ENCODE measurements at places on chromosomes 2 and 18.

DNA sequence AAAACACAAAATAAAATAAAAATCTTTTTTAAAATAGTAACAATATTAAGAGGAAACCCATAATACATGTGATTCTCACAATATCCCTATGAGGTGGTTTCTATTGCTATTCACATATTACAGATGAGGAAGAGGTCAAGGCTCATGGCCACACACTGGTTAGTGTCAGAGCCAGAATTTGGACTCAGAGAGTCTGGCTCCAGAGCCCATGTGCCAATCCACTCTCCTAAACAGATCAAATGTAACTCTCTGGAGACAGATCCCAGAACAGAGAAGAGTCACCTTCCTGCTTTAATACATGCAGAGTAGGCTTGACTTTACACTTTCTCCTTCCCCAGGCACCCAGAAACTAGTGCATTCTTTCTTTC, 10.1 kb upstream of the SLC11A1 start:
- DNase-seq = no peak

GRCh38 chr2:101762451-101763171, 65.1 kb downstream of the MAP4K4 start:
- no peak for DNase-seq

DNA sequence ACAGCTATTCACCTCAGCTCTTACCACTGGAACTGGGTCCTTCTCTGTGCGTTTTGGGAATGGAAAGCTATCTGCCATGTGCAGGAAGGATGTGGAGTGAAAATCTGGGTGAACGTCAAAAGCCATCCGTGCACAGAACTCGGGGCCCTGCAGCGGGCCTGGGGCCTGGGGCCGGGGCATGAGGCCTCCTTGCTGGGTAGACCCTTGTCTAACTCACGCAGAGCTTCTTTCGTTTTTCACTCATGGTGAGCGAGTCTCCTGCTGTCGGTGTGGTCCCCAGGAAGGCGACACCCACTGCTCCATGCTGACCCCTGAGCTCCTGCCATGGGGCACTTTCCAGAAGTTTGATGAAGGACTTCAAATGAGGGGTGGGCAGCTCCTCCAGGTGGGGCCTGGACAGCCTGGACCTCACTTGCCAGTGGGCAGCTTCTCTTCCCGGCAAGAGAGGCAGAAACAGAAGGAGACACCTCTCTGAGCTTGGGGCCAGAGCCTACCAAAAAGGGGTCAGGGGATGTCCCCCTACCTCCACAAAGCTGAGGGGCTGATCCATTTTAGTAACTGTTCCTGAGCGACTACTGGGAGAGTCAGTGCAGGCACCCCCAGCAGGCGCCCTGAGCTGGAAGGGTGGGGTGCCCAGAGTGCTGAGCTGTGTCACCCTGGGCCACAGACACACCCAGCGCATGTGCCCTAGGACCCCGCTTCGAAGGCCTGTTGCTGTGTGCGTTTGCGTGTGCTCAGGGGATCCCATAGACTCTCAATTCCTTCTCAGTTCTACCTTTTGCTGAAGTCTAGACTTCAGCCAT, 117.7 kb upstream of the HDAC4 start:
- DNase-seq = no peak

GRCh38 chr2:239300871-239301735, 99.7 kb downstream of the HDAC4 start:
- DNase-seq = no peak

DNA sequence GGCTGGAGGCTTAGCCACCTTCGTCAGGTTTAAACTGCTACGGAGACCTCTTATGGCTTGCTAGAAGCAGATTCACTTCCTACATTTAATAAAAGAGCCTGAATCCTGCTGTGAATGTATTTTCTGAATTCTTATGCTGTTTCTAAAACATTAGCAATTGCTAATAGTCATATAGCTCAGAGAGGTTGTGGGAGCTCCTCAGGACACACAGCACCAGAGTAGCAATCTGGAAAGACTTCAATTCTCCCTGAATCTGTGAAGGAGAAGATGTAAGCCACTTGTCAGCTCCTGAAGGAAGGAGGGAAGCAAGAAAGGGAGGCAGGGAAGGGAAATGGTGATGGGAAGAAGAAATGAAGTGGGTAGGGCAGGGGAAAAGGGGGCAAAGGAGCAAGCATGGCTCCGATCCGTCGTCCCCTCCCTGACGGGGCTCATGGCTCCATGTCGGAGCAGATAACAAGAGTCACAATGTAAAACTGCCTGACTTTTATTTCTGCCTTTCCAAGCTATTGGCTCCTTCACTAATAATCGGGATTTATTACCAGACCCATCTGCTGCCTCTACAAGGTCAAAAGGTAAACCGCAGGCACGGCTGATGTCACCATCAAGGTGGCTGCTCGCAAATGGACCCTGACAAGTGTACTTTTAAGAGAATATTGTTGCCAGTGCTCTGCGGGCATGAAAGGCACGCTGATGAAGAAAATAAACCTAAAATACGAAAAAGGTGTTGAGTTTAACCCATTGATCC, 656.0 kb upstream of the SALL3 start:
- no peak for DNase-seq

DNA sequence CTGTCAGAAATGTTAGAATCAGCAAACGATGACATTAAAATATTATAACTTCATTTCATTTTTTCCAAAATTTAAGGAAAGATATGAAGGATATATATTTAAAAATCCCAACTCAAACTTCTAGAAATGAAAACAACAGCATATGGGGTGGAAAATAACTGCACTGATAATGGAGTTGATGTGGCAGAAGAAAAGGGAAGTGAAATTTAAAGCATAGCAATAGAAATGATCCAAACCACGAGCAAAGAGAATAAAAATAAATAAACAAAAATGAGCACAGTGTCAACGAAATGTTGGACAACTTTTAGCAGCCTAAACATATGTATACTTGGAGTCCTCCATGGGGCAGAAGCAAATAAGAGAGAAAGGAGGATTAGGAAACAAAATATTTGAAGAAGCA, 280.2 kb downstream of the KCNJ3 start:
- DNase-seq = no peak

GRCh38 chr2:217415316-217415715, 555.5 kb upstream of the TNP1 start:
- no peak for DNase-seq

- DNase-seq = no peak
Measured at GRCh38 chr2:44487052-44487451, 125.3 kb downstream of the CAMKMT start.

DNA sequence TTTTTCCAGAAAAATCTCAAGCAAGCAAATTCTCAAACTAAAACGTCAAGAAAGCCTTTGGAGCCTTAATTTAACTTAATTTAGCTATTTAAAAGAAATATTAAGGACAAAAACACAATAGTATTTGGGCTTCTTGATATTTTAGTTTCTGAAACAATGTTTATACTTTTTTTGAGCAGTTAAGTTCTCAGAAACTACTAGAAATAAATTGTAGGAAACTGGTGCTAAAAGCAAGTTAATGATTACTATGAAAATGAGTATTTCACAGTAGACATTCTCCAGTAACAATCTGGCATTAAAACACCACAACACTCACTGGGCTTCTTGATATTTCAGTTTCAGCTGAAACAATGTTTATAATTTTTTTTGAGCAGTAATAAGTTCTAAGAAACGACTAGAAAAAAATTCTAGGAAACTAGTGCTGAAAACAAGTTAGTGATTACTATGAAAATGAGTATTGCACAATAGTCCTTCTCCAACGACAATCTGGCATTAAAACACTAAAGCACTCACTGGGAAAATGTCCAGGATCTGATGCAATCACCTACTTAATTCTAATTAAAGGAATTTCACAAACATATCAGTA, 45.1 kb downstream of the TRAK2 start:
- peak; percentile 87 for DNase-seq

GRCh38 chr2:101883860-101884259, 107.9 kb upstream of the IL1R2 start:
- DNase-seq = peak; percentile 62

- DNase-seq = no peak
Measured at GRCh38 chr2:79620679-79621078, 107.8 kb downstream of the CTNNA2 start.

GRCh38 chr2:26575836-26576564, 65.2 kb downstream of the CIB4 start:
- DNase-seq = no peak

- no peak for DNase-seq
Measured at GRCh38 chr2:49045083-49045482, 109.2 kb downstream of the FSHR start.

DNA sequence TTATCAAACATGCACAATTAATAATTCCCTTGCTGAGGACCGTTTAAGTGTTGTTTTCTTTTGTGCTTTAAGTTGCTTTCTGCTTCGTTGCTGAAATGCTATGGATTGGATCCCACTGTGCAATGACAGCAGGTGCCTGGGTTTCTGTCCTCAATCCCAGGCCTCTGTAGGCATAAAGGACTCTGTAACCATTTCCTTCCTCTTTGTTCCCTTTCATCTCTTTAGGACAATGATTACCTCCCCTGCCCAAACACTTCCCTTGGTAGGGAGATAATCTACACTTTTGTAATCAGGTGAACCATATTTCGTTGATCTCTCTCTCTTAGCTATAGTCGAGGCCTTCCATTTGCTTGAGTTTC, 58.6 kb upstream of the LYPD6B start:
- DNase-seq = no peak

DNA sequence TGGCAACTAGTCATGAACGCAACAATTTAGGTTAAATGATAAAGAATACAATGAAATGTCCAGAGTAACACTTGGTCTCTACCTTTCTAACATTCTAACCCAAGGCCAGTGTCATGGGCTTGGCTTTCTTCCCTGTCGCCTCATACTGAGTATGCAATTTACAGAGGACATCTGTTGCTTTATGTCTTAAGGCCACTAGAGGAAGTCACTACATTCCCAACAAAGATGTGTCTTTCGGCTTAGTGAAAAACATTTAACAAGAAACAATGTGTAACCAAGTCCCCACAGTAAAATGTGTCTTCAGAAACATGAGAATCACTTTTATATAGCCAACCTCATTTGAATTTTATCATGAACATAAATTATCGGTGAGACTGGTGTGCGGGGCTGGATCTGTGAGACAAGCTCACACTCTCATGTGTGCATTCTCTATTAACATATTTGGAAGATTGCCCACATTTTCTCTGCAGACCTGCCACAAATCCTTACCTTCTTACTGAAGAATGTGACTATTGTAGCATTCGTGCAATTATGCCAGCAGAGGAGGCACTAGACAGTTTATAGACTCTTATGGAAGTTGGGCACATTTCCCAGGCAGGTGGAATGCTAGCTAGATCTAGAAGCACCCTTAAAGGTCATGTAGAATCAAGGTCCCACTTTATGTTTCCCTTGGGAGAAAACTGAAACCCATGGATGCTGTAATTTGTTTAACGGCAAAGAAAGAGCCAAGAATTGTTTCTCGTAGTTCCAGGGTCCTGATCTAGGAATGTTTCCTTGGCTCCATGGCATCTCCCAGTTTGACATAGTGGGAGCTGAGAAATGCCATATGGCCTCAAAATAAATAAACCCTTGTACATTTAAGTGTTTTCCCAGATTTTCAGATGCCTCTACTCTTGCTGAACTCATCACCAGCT, 101.8 kb downstream of the CD226 start:
- no peak for DNase-seq

DNA sequence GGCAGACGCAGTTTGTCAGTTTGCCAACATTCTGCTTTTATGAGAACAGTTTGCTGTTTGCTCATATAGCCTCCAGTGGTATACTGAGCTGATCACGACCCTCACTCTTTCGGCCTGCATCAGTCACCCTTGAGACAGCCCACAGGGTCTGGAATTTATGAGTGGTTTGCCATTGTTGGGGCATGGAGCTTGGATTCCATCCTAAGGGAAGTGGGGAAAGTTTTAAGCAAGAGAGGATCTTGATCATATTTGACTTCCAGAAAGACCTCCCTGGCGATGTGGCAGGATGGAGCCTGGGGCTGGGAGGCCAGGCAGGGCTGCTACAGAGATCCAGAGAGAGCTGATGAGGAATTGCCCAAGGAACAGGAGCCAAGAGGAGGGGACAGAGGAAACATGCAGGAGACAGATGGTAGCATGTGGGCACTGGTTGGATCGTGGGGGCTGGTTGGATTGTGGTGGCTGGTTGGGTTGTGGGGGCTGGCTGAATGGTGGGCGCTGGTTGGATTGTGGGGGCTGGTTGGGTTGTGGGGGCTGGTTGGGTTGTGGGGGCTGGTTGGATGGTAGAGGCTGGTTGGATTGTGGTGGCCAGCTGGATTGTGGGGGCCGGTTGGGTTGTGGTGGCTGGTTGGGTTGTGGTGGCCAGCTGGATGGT, 27.3 kb upstream of the GPR17 start:
- no peak for DNase-seq

DNA sequence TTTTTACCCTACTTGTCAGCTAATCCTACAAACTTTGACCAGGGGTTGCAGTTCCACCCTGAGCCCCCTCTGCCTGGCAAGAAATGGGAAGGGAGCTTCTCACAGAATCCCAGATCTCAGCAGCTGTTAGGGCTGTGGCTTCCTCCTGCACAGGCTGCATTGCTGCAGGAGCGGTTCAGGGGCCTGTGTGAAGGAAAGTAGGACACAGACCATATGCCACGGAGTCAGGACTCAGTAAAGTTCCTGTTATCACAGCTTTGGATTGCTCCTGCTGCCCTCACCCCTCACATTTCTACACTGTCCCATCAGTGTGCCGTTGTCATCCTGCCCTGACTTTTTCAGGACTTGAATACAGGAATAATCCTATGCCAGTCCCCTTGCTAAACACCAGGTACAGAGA, 62.8 kb upstream of the SP3 start:
- no peak for DNase-seq

- no peak for DNase-seq
Measured at GRCh38 chr2:174764280-174765255, at the start of gene CHRNA1. TSS of gene CHRNA1 (minus strand) at chr2:174764472. CDS start at chr2:174764394, 78 bp downstream.

DNA sequence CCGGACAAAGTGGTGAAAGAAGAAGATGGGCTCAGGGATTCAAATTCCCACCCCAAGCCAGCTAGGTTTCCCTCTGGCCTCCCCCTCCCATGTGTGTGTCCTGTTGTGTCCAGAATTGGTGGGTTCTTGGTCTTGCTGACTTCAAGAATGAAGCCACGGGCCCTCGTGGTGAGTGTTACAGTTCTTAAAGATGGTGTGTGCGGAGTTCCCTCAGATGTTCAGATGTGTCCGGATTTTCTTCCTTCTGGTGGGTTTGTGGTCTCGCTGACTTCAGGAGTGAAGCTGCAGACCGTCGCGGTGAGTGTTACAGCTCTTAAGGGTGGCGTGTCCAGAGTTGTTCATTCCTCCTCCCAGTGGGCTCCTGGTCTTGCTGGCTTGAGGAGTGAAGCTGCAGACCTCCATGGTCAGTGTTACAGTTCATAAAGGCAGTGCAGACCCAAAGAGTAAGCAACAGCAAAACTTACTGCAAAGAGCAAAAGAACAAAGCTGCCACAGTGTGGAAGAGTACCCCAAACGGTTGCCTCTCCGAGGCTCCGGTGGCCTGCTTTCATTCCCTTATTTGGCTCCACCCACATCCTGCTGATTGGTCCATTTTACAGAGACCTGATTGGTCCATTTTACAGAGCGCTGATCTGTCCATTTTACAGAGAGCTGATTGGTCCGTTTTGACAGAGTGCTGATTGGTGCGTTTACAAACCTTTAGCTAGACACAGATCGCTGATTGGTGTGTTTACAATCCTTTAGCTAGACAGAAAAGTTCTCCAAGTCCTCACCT, 37.7 kb upstream of the KLF11 start:
- DNase-seq = no peak
